DMS53 (cell line): ENCODE measurements at places on chromosomes 1 and 21.

- DNase-seq, result no peak
Observed at GRCh38 chr1:153233448-153233847, 16.1 kb downstream of the PRR9 start.

GRCh38 chr1:9643351-9644256 lies 7.9 kb upstream of the PIK3CD start:
- DNase-seq, result no peak

GRCh38 chr1:81801651-81802456 lies 1.1 kb downstream of the ADGRL2 start:
- peak; percentile 88 for DNase-seq

DNA sequence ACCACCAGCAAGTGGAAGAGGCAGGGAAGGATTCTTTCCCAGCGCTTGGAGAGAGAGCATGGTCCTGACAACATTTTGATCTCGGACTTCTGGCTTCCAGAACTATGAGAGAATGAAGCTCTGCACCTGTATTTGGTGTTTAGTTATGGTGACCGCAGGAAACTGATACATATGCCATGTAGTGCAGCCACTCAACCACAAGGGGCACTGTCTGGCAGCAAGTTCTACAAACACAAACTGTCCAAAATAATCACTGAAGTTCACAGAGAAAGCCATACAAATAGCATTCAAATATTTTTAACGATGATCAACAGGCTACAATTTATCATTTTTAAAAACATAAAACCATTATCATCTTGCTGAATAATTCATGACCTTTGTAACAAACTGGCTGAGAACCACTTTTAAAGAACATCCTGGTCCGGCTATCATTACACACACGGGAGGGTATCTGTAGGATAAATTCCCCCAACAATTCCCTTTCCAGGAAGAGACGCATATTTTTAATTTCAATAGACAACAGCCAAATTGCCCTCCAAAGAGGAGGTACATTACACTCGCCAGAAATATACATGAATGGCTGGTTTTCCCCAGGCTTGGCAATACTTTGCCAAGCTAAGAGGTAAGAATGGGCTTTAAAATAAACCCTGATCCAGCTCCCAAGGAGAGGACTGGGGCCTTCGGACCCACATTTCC lies 9.2 kb upstream of the CBR3 start:
- peak; percentile 76 for DNase-seq

GRCh38 chr1:109467301-109467777 lies 993 bp downstream of the SYPL2 start:
- no peak for DNase-seq

GRCh38 chr1:245671349-245671748 lies 516.6 kb downstream of the KIF26B start:
- DNase-seq, result no peak

- no peak for DNase-seq
Observed at GRCh38 chr1:242802973-242803372, 278.5 kb upstream of the PLD5 start.

DNA sequence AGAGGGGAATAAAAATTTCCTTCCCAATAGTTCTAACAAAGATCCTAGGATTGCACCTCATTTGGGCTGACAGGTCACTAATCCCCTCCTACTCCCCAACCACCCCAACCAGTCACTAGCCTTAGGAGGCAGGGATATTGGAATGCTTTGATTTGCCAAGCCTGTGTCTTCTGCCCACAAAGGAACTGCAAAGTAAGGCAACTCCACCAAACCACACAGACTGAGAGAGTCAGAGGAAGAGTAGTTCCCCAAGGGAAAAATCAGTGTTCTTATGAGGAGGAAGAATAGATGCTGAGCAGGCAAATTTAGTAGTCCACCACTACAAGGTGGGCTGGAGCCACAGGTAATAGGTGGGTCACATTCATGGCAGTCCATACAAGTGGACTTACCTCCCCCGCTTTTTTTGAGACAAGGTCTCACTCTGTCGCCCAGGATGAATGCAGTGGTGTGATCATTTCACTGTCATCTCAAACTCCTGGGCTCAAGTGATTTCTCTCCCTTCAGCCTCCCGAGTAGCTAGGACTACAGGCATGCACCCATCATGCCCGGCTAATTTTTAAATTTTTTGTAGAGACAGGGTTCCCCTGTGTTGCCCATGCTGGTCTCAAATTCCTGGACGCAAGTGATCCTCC lies 3.7 kb upstream of the TMEM39B start:
- no peak for DNase-seq

- DNase-seq, result no peak
Observed at GRCh38 chr1:116944613-116945012, 34.9 kb downstream of the PTGFRN start.

GRCh38 chr1:29511436-29511835 lies 275.1 kb downstream of the PTPRU start:
- DNase-seq, result no peak

GRCh38 chr1:47332779-47333577 lies 612 bp upstream of the CMPK1 start:
- DNase-seq, result peak; percentile 63

- no peak for DNase-seq
Observed at GRCh38 chr1:10108948-10109708, 76.4 kb downstream of the UBE4B start.

GRCh38 chr1:177996957-177997356 lies 27.1 kb upstream of the SEC16B start:
- DNase-seq, result no peak

DNA sequence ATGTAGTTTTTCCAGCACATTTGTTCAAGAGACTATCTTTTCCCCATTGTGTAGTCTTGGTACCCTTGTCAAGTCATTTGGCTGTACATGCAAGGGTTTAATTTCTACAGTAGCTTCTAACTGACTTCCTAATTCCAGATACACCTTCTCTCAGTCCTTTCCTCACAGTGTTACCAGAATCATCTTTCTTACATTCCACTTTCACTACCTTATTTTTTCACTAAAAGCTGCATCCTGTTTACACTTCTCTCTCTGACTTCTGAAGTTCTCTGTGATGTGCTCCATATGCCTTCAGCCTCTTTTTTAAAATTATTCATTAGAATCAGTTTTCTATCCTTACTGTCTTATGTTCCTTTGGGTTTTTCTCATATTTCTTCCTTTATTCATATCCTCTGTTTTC lies 57.1 kb upstream of the RWDD3 start:
- DNase-seq, result no peak

GRCh38 chr21:36909901-36910561 lies 56.4 kb downstream of the HLCS start:
- no peak for DNase-seq

GRCh38 chr1:83796409-83796808 lies 202.5 kb downstream of the TTLL7 start:
- DNase-seq, result no peak

DNA sequence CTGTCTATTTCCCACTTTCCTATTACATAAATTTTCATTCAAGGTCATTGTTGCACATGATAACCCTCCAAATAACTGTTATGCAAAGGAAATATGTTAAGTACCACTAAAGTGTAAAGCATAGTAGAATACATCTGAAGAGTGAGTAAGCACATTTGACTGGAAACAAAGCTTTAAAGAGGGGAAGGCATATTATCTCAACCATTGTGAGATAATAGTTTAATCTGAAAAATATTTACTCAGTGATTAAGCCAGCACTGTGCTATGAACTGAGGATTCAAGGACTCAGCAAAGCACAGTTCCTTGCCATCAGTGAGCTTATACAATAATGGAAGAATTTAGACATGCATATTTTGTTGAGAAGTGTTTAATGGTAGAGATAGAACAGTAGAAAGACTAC lies 127.4 kb downstream of the HMCN1 start:
- DNase-seq, result peak; percentile 87

GRCh38 chr1:11634365-11635192 lies 19.6 kb downstream of the FBXO2 start:
- DNase-seq, result no peak

DNA sequence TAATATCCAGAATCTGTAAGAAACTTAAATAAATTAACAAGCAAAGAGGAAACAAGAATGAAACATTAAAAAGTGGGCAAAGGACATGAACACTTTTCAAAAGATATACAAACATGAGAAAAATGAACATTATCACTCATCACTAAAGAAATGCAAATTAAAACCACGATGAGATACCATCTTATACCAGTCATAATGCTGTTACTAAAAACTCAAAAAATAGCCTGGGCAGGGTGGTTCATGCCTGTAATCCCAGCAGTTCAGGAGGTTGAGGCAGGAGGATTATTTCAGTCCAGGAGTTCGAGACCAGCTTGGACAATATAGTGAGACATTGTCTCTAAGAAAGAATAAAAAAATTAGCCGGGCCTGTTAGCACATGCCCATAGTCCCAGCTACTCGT lies 6.1 kb downstream of the ZNF124 start:
- DNase-seq, result no peak

DNA sequence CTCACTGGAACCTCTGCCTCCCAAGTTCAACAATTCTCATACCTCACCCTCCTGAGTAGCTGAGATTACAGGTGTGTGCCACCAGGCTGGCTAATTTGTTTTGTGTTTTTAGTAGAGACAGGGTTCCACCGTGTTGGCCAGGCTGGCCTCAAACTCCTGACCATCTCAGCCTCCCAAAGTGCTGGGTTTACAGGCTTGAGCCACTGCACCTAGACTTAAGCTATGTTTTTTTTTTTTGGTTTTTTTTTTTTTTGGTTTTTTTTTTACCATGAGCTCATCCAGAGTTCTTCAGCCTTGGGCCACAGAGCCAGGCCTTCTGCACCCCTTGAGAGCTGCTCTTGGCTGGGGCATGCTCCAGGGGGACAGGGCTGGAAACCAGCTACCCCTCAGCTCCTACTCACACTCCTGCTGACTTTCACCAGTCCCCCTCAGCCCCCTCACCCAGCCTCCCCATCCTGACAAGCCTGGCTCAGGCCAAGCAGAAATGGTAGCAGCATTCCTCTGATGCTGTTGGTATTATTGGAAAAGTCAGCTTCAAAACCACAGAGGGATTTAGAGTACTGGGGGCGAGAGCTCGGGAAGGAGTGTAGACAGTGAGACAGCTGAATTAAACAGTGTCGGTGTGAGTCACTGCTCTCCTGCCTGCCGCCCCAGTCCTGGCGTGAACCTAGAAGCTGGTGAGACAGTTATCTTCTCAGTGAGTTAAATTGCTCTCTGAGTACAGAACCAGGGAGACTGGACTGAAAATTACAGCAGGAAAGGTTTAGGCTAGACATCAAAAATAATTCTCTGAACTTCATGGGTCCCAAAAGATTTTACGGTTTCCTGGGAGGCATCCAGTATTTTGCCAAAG lies 63.7 kb downstream of the NAV1 start:
- peak; percentile 88 for DNase-seq

GRCh38 chr1:149844101-149844500 lies 55.3 kb upstream of the BOLA1 start:
- DNase-seq, result no peak

GRCh38 chr1:18440385-18441226 lies 40.1 kb upstream of the KLHDC7A start:
- no peak for DNase-seq

GRCh38 chr1:237187842-237188241 lies 145.9 kb downstream of the RYR2 start:
- DNase-seq, result no peak

- no peak for DNase-seq
Observed at GRCh38 chr1:15017120-15017519, 136.4 kb upstream of the TMEM51 start.

GRCh38 chr1:215156232-215156631 lies 73.7 kb downstream of the KCNK2 start:
- no peak for DNase-seq

DNA sequence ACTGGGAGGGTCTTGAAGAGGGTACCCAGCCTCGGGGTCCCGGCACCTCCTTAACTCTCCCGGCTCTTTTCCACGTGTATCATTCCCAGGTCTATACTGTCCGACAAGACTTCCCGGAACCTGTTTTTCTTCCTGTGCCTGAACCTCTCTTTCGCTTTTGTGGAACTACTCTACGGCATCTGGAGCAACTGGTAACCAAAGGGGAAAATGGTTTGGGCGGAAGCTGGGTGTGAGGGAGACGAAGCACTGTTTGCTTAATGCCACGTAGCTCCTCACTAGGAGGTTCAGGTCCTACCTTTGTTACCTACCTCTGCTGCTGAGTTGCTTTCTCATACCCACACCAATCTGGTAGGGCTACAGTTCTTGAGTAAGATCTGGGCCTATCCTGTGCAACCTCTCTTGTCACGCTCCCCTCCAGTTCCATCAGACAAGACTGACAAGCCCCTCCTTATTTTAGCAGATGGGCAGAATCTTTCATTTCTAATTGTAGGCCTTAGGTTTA lies 642 bp downstream of the SLC30A7 start:
- peak; percentile 90 for DNase-seq

GRCh38 chr21:29465546-29465945 lies 166.8 kb downstream of the BACH1 start:
- DNase-seq, result no peak

DNA sequence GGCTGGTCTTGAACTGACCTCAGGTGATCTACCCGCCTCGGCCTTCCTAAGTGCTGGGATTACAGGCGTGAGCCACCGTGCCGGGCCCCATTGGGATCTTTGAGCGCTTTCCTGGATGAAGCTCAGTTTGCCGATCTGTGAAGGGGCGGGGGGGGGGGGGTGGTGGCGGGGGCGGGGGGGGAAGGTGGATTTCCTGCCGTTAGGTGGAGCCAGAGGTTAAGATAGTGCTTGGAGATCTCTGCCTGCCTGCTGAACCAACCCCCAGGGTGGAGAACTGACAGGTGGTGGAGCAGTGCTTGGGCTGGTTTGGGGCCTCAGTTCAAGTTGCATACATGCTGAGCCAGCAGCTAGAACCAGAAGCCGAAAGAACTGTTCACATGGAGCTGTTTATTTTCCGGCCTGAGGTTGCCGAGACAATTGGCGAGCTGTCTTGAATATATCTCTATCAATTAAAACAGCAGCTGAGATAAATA lies 1.7 kb downstream of the TMCC2 start:
- peak; percentile 95 for DNase-seq

GRCh38 chr1:228937851-228938536 lies 202.7 kb downstream of the RHOU start:
- no peak for DNase-seq

GRCh38 chr1:31400393-31400792 lies 12.6 kb upstream of the SERINC2 start:
- DNase-seq, result no peak

DNA sequence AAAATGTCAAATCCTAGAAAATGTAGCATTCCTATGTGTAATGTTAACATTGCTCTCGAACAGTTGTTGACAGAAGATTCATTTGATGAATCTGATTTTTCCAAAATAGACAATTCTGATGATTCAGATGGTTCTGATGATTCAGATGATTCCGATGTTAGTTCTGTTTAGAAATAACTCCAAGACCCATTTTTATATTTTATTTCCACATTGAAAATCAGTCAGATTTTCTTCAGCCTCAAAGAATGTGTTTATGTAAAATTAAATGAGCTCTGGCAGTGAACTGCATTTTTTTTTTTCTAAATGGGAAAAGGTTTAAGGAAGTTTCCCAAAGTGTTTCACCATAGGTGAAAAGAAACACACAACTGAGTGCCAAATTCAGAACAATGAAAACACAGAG lies 136.5 kb downstream of the TSEN15 start:
- DNase-seq, result no peak

- no peak for DNase-seq
Observed at GRCh38 chr1:228818928-228819630, 83.8 kb downstream of the RHOU start.

DNA sequence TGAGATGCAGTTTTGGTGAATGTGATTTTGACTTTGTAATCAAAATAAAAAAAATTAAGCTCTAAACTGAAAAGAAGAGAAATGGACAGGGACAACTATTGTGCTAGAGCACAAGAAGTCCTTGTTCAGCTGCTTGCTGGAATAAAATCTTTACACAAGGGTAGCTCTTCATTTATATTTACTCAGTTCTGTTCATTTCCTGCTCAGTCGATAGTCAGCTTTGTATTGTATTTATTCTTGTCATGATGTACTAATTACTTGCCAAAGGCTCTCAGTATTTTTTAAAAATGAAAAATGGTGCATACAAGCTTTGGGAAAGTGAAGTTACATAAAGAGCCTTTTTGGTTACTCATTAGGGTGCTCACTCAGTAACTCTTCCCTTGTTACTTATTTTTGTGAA lies 17.8 kb downstream of the F5 start:
- peak; percentile 61 for DNase-seq
